ENCODE measurements at places on chromosomes 16 and 17. TPM values are rescaled to one million over a fixed set of nuclear protein-coding genes. Genes with fewer than 3 reads are reported as not detected.

DNA sequence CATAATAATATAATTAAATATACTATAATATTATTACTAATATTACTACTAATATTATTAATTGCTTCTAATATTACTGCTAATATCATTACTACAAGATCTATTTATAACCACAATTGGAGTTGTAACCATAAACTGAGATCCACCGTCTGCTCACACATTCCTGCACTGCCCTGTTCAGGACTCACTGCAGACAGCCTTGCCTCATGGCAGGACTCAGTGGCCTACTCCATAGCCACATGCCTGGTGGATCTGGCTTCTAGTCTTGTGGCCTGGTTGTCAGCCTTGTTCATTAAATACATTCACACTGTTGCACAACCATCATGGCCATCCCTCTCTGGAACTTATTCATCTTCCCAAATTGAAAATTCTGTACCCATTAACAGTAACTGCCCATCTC lies 48.0 kb downstream of the SRL start:
- H3K27me3 ChIP-seq, result no peaks in the 10 kb centered on the region
- H3K4me3 ChIP-seq, result no peak overlapping the region
- H3K4me1 ChIP-seq, result no peaks in the 10 kb centered on the region
- no peaks in the 10 kb centered on the region for H3K36me3 ChIP-seq
- DNase-seq, result no peak

DNA sequence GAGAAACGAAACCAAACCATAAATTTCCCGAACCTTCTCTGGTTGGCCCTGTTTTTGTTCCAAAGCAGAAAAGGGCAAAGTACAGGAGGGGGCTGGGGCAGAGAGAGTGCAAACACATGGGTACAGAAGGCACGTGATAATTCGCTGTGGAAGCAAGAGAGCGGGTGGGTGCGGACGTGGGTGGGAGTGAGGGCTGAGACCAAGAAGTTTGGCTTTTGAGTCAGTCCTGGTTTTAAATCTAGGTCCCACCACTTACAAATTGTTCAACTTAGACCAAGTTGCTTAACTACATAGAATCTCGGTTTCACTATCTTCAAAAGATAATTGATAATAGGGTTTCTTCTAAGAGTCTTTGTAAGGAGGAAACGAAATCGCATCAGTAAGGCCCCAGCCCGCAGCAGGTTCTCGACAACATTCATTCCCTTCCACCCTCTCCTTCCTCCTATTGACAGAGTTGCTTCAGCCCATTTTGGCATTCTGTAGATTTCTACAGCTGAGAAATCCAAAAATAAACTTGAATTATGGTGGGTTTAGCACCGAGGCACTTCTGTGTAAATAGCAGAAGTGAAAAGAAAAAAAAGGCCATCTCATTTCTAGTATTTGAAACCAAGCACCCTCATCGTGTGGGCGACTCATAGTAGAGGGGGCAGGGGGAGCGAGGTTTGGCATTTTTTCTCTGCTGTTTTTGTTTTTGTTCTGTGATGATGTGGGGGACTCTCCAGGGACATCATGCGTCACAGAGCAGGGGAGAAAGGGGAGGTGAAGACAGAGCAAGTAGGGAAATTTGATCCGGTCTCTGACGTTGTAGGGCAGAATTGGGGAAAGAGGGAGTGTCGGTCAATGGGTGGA lies 33.6 kb upstream of the CCR7 start:
- DNase-seq, result peak; percentile 82
- H3K36me3 ChIP-seq, result no peaks in the 10 kb centered on the region
- peak overlapping the region; percentile 98 for H3K27ac ChIP-seq
- H3K4me1 ChIP-seq, result peaks cover 83% of the 10 kb centered on the region
- H3K27me3 ChIP-seq, result no peaks in the 10 kb centered on the region

Gene SEBOX
- total RNA-seq, result not detected

DNA sequence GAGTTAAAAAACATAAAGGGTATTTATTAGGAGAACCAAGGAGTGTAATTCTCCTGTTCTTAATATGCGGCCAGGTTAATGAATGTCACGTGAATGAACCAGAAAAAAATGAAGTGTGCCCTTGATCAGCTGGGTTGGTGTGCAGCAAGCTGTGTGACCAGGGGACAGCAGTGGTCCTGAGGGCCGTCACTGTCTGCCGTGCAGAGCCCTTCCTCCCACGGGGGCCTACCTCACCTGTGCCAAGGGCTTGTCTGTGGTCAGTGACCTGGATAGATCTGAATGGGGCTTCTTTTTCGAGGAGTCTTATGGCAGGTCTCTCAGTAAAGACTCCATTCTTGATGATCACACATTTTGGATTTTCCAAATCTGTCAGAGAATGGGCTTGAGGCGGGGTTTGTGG lies 17.7 kb upstream of the STH start:
- no peak overlapping the region for H3K27ac ChIP-seq
- no peaks in the 10 kb centered on the region for H3K36me3 ChIP-seq
- no peak overlapping the region for H3K4me3 ChIP-seq
- no peak for DNase-seq
- H3K4me1 ChIP-seq, result no peaks in the 10 kb centered on the region
- no peaks in the 10 kb centered on the region for H3K27me3 ChIP-seq

DNA sequence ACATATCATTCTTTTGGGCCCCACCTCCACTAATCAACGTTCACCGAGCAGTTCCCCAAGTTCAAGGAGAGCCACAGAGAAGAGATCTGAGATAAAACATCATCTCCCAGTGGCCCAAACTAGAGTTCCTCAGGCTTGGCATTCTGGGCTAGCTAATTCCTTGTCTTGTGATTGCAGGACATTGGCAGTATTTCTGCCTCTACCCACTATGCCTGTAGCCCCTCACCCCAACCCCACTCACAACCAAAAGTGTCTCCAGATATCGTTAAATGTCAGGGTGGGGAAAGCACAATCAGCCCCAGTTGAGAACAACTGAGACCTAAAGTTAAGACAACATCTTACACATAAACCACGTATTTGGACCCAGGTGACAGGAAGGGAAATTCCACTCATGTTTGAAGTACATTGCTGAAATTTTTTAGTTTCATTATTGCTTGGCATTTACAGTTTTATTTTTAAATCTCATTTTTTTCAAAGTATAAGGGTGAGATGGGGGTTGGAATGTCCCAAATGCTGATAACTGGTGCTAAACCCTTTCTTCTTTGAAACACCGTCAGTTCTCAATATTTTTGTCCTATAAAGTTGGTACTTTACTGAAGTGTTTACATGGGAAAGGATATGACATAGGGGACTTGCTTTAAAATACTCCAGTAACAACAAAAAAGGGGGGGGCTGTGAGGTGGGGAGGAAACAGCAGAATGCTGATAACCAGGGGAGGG lies 13.6 kb downstream of the ZC3H7A start:
- H3K27ac ChIP-seq, result peak overlapping the region; percentile 99
- peak overlapping the region; percentile 90 for H3K4me3 ChIP-seq

DNA sequence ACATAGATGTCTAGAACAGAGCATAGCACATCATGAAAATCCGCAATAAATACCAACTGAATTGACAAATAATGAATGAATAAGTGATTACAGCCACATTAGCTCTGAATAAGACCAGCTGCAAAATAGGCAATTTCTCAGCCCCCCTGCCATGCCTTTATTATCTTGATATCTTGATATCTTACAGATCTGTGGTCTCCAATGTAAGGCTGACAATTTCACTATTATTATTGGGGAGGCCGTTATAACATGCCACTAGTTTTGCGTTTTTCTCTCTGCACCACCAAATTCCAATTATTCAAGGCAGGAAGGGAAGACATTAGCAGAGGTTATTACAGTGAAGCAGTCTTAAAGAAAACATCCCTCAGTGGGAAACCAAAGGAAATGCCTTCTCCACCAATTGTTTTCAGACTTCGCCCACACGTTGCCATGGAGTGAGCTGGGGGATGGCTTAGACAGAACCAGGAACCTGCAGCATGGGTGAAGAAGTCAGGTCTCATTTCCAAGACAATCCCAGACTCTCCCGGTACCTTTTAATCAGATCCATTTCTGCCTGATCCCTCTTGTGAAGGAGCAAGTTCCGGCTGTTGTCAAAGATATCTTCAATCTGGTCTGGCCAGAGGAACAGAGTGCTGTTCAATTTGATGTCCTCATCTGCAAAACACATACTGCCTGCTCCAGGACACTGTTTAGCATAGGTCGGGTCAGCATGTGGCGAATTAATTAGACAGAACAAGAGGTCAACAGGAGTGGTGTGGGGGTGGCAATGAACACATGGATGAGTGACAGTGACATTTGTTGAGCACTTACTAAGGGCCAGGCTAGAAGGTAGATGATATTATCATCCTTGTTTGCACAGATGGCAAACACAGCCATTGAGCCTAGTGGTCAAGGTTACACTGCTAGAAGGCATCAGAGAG lies 46.4 kb downstream of the DNAH3 start:
- H3K36me3 ChIP-seq, result no peaks in the 10 kb centered on the region
- H3K4me3 ChIP-seq, result no peak overlapping the region
- H3K27ac ChIP-seq, result no peak overlapping the region
- no peak for DNase-seq
- peaks cover 11% of the 10 kb centered on the region for H3K27me3 ChIP-seq
- no peaks in the 10 kb centered on the region for H3K4me1 ChIP-seq

DNA sequence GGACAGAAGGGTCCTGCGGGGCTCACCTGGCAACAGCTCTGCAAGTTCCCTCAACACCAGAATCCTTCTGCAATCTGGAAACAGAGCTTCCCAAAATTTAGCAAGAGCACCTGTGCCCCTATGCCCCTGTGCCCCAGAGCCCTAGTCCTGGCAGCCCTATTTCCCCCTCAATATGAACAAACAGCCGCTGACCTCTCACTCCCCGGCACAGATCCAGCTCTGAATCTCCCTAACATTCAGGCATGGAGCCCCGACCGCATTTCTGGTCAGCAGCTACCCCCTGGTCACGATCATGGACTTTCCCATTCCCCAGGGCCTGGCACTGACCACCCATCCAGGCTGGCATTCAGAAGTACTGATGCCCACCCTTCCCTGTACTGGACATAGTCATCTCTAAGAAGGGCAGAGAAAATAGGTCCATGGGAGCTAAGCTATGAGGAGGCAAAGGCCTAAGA lies 110.8 kb upstream of the SMURF2 start:
- peaks cover 14% of the 10 kb centered on the region for H3K4me1 ChIP-seq

GRCh38 chr16:50473356-50473945 lies 74.7 kb upstream of the NKD1 start:
- H3K4me1 ChIP-seq, result no peaks in the 10 kb centered on the region
- peak; percentile 50 for DNase-seq
- no peak overlapping the region for H3K27ac ChIP-seq
- H3K36me3 ChIP-seq, result no peaks in the 10 kb centered on the region
- no peaks in the 10 kb centered on the region for H3K27me3 ChIP-seq

Gene ENKD1
- 2.4 TPM for total RNA-seq

Gene IQCK
- 1.7 TPM for total RNA-seq

GRCh38 chr16:77234611-77235010 lies 35.4 kb downstream of the SYCE1L start:
- H3K36me3 ChIP-seq, result no peaks in the 10 kb centered on the region
- H3K4me1 ChIP-seq, result peaks cover 3% of the 10 kb centered on the region
- H3K27me3 ChIP-seq, result peaks cover 3% of the 10 kb centered on the region

DNA sequence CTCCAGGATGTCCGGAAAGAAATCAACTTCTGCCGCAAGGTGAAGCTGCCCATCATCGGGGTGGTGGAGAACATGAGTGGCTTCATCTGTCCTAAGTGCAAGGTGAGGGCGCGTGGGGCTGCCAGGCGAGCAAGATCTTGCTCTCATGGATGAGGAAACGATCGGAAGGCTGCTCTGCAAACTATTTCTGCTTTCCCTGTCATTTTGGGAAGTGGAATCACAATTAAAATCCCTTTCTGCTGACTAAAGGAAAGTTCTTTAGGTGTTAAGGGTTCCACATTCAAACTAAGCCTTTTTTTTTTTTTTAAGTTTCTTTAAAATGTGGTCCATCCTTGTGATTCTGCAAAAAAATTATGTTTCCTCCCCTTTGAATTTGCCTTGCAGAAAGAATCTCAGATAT lies 17.7 kb downstream of the NUBP1 start:
- DNase-seq, result no peak
- no peaks in the 10 kb centered on the region for H3K4me1 ChIP-seq
- H3K36me3 ChIP-seq, result peaks cover 73% of the 10 kb centered on the region
- H3K27ac ChIP-seq, result no peak overlapping the region

Gene CHST5
- not detected for total RNA-seq

- no peak for DNase-seq
- no peak overlapping the region for H3K4me3 ChIP-seq
- no peaks in the 10 kb centered on the region for H3K36me3 ChIP-seq
- H3K4me1 ChIP-seq, result peaks cover 3% of the 10 kb centered on the region
Measured at GRCh38 chr17:51814521-51814920, 344.0 kb downstream of the CA10 start.
